ENCODE measurements at places on chromosomes 16 and 17. TPM values are rescaled to one million over a fixed set of nuclear protein-coding genes. Genes with fewer than 3 reads are reported as not detected.

PRAC2 gene
- total RNA-seq = not detected

ZNF668 gene
- total RNA-seq = 3.6 TPM

ZG16 gene
- 1.3 TPM for total RNA-seq

IRX6 gene
- not detected for total RNA-seq

AATF gene
- 17.7 TPM for total RNA-seq

CEP112 gene
- 3.1 TPM for total RNA-seq

ASPHD1 gene
- total RNA-seq = 0.13 TPM

HSF4 gene
- total RNA-seq = 60.5 TPM

KCNH6 gene
- not detected for total RNA-seq
